ENCODE measurements at places on chromosomes 4 and X. TPM values are rescaled to one million over a fixed set of nuclear protein-coding genes. Genes with fewer than 3 reads are reported as not detected.

The FGB gene
- total RNA-seq = not detected

- no peak for DNase-seq
- no peaks in the 10 kb centered on the region for H3K27me3 ChIP-seq
- H3K36me3 ChIP-seq = no peaks in the 10 kb centered on the region
- H3K27ac ChIP-seq = no peak overlapping the region
Observed at GRCh38 chrX:40016749-40017148, 81.0 kb downstream of the BCOR start.

- DNase-seq = peak; percentile 57
- H3K4me1 ChIP-seq = no peaks in the 10 kb centered on the region
- no peaks in the 10 kb centered on the region for H3K27me3 ChIP-seq
- no peak overlapping the region for H3K4me3 ChIP-seq
Observed at GRCh38 chr4:17468619-17469221, 43.2 kb downstream of the QDPR start.

DNA sequence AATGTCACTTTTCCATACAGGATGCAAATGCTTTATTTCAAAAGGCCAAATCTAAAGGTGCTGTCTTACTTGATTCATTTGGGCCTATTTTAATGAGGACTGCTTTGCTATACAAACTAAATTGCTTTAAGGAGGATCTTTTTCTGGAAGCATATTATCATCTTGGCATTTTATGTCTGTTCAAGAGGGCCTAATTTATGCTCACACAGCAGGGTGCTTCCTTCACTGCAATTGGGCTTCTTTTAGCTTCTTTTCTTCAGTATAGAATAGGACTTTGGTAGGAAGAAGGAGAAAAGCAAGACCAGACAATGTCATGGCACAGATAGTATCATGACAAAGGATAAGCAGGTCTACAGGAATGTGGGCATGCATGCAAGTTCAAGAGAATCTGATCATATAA lies 222.4 kb upstream of the ANKRD50 start:
- H3K27ac ChIP-seq = no peak overlapping the region
- no peaks in the 10 kb centered on the region for H3K27me3 ChIP-seq
- no peak overlapping the region for H3K4me3 ChIP-seq
- H3K4me1 ChIP-seq = peaks cover 49% of the 10 kb centered on the region
